ENCODE measurements at places on chromosomes 12 and 14.

GRCh38 chr12:93009533-93009932 lies 80.4 kb upstream of the EEA1 start:
- no peak for DNase-seq

- no peak for DNase-seq
Observed at GRCh38 chr14:39218171-39218769, 15.4 kb upstream of the MIA2 start.

- no peak for DNase-seq
Observed at GRCh38 chr12:117583677-117584225, 222.3 kb upstream of the NOS1 start.

DNA sequence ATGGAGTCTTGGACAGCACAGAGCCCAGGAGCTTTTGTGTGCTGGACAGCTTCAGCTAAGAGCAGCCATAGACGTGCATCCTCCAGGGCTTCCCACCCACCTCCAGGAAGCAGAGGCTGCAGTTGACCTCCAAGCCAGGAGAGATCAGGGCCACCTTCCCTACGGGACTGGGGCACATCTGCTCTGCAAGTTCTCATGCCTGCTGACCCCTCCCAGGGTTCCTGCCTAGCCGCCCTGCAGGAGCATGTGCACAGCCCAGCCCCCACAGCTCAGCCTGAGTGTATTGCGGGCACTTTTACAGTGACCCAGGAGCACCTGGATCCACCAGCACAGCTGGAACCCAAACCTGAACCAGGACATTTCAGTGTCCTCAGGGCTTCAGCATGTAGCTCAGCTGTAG lies 915.2 kb downstream of the RPS29 start:
- DNase-seq = no peak

DNA sequence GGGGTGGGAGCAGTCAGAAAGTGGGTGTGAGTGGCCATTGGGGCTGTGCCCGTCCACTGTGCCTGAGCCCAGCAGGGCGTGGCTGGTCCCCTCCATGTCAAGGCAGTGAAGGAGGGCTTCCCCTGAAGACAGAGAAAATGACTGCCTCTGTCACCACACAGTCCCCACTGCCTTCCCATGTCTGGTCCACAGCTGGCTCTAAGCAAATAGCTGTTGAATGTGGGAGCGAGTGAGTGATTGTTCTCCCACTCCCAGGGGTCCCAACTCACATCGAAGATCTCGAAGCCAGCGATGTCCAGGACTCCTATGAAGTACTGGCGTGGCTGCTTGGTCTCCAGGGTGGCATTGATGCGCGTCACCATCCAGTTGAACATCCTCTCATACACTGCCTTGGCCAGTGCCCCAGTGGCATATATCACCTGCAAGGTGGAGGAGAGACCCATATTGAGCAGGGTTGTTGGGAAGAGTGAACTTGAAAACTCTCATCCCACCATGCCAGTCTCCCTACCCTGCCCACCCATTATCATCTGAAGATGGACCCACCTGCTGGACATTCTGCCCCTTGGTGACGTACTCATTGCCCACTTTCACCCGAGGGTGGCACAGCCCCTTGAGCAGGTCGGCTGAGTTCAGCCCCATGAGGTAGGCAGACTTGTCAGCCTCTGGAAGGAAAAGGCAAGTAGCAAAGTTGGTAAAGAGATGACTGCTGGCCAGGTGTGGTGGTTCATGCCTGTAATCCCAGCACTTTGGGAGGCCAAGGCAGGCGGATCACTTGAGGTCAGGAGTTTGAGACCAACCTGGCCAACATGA lies 6.6 kb downstream of the MYH7 start:
- DNase-seq = no peak

DNA sequence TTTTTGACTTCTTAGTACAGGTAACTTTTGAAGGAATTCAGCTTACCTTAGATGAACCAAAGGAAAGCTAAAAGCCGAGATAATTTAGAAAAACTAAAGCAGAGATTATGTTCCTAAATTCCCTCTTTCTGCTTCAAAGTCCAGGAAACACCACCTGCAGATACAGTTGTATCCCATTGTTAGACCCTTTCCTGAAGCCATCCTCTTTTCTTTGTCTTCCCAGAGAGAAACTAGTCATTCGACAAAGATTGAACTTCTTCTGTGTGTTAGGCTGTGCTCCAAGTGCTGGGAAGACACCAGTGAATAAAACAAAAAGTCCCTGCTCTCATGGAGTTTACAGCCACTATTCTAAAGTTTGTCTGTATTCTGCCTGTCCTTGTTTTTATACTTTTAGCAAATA lies 29.3 kb downstream of the PPM1A start:
- no peak for DNase-seq

DNA sequence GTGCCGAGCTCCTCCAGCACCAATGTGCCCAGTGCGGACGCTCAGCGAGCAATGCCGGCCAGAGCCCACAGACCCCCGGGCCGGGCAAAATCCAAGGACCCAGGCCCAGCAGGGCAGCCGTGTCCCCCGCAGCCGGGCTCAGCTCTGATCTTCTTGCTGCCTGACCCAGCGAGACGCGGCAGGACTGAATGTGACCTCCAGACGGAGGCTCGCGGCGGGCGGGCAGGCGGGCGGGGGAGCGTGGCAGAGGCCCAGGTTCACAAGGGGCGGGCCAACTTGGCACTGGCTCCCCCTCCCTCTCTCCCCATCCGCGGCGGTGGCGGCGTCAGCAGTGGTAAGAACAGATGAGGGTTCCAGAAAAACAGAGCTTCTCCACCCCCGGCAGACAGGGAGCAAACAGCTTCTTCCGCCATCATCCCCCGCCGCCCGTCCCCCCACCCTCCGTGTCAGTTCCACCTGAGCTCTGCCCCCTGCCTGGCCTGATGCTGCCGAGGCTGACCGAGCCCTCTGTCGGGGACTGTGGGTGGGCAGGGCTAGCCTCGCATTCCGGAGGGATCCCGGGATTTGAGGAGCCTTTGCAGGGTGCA lies 94.3 kb downstream of the RFLNA start:
- DNase-seq = peak; percentile 96

DNA sequence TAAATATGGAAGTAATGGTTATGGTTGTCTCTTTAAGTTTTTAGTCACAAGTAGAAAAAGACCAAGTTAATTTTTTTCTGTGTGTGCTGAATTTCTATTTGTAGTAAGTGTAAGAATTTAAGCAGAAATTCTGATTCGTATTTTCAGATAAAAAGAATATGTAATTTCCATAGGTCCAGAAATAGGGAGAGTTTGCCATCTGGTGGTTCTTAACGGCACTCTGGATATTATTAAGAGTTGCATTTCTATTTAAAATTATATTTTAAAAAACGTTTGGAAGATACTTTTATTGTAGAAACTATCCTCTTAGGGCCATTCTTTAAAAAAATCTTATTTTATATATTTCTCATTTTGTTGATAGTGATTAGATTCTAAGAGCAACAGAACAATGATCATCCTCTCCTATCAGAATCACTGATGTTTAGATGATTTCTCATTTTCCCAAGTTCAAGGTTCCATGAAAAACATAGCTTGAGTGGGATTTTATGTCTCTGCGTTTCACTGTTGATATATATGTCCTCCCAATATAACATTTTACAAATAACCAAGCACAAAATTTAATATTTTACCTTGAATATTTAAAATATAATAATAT lies 88.3 kb downstream of the LRRK2 start:
- DNase-seq = no peak

DNA sequence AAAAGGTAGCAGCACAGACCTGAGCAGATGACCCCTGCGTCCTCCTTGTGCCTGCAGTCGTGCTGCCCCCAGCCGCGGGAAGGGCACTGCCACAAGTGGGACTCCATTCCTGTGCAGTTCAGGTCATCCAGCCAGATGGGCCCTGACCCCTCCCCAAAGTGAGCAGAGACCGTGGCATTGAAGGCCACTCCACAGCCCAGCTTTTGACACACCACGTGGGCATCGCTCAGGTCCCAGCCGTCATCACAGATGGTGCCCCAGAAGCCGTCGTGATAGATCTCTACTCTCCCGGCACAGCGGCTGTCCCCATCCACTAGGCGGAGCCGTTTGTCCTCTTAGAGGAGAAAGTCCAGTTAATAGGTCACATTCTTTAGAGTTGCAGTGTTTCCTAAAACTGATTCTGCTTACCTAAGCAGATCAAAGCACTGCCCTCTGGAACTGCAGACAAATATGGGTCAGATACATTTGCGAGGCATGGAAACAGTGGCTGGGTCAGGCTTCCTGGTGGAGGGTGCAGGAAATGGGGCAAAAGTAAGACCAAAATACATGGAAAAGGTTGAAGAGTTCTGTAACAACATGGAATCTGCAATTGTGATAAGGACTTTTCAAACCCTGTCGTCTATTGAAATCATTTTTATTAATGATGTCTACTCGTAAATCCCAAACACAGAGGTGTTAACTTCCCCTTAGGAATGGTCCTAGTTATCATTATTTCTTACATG lies 69.4 kb downstream of the CD163L1 start:
- DNase-seq = no peak

GRCh38 chr14:90693413-90693812 lies 122.8 kb downstream of the TTC7B start:
- no peak for DNase-seq

All from coronary artery (tissue), 2 donors.